Fibroblast of lung (primary cell): ENCODE measurements at places on chromosomes 2 and 18. TPM values are rescaled to one million over a fixed set of nuclear protein-coding genes. Genes with fewer than 3 reads are reported as not detected.

The KCNE4 gene
- 6.0 and 17.8 TPM in 2 replicates for polyA plus RNA-seq

The SLC8A1 gene
- polyA plus RNA-seq, result 16.0 and 17.4 TPM in 2 replicates

The ASXL3 gene
- polyA plus RNA-seq, result 0.06 and 0.16 TPM in 2 replicates

The SKOR2 gene
- polyA plus RNA-seq, result not detected in 2 replicates

The PPP4R1 gene
- polyA plus RNA-seq, result 83.5 and 92.6 TPM in 2 replicates

The LONRF2 gene
- 0.01 and 0.03 TPM in 2 replicates for polyA plus RNA-seq

The DOK6 gene
- 5.4 and 7.8 TPM in 2 replicates for polyA plus RNA-seq

The TYMS gene
- 45.4 and 152 TPM in 2 replicates for polyA plus RNA-seq

The ARHGEF4 gene
- polyA plus RNA-seq, result 0.05 and 0.66 TPM in 2 replicates

DNA sequence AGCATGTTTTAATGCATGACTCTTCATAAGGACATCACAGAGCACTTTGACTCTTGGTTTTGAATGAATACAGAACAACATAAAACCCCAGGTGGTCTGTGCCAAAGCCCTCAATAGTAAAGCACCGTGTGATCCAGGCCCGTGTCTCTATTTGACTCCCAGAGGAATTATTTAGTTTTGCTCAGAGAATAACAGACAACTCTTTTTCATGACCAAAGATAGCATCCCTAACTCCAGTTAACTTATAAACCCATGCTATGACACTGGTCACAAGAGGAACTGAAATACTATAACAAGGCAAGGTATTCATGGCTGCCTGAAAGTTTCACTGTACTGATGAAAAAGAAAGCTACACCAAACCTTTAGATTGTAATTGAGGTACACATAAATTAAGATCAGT, 128.4 kb downstream of the IKZF2 start:
- DNase-seq, result no peak
- no peaks in the 10 kb centered on the region for H3K36me3 ChIP-seq
- no peaks in the 10 kb centered on the region for H3K27me3 ChIP-seq
- H3K4me3 ChIP-seq, result no peak overlapping the region

- H3K27me3 ChIP-seq, result no peaks in the 10 kb centered on the region
- no peaks in the 10 kb centered on the region for H3K36me3 ChIP-seq
- H3K4me3 ChIP-seq, result peak overlapping the region; percentile 33
Measured at GRCh38 chr2:233250985-233251305, 528 bp upstream of the ATG16L1 start.

- no peaks in the 10 kb centered on the region for H3K36me3 ChIP-seq
- DNase-seq, result peak; percentile 83
- H3K4me1 ChIP-seq, result peaks cover 5% of the 10 kb centered on the region
- H3K27ac ChIP-seq, result peak overlapping the region; percentile 64
- H3K4me3 ChIP-seq, result peak overlapping the region; percentile 43
Measured at GRCh38 chr2:145007093-145007959, 487.4 kb upstream of the ZEB2 start.

DNA sequence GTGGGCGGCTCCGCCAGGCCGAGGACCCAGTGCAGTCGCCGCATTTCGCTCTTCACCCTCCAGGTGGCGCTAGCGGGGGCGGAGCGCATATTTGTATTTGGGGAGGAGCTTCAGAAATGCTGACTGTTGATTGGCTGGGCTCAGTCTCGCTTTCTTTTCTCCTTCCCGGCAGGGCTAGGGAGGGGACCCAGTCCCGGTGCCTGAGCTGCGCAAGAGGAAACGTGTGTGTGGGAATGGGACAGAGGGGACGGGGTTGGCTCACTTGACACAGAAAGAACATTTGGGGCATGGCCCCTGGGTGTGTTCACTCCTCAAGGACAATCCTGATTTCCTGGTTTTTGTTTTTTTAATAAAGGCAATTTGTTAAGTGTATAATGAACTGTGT, 20.3 kb upstream of the DNMT3A start:
- no peaks in the 10 kb centered on the region for H3K36me3 ChIP-seq
- peak overlapping the region; percentile 53 for H3K4me3 ChIP-seq
- no peaks in the 10 kb centered on the region for H3K27me3 ChIP-seq
- H3K4me1 ChIP-seq, result peaks cover 5% of the 10 kb centered on the region
- no peak overlapping the region for H3K27ac ChIP-seq

- no peaks in the 10 kb centered on the region for H3K4me1 ChIP-seq
- H3K4me3 ChIP-seq, result no peak overlapping the region
- no peaks in the 10 kb centered on the region for H3K27me3 ChIP-seq
- no peaks in the 10 kb centered on the region for H3K36me3 ChIP-seq
- no peak overlapping the region for H3K27ac ChIP-seq
Measured at GRCh38 chr2:176653479-176654443, 384.5 kb downstream of the MTX2 start.

- DNase-seq, result peak; percentile 24
- H3K27ac ChIP-seq, result no peak overlapping the region
- no peaks in the 10 kb centered on the region for H3K36me3 ChIP-seq
- no peaks in the 10 kb centered on the region for H3K4me1 ChIP-seq
- H3K27me3 ChIP-seq, result no peaks in the 10 kb centered on the region
Measured at GRCh38 chr18:55289775-55290174, 298.2 kb downstream of the TCF4 start.

DNA sequence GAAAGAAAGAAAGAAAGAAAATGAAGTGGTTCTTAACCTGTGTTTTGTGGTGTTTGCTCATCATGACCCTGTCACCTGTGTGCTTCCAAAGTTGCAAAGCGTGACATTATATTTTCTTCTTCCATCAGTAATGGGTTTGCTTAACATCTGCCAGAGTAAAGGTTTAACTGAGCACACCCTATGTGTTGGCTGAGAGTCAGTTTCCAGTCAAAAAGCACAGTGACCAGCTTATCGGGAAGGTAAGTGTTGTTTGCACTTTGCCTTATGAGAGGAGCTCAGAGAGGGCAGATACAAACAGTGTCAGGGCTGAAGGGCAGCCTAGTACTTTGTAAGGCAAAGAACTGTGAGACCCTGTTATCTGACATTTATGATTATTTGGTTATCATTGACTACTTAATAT, 406.2 kb upstream of the CWC22 start:
- DNase-seq, result no peak
- no peak overlapping the region for H3K4me3 ChIP-seq
- H3K36me3 ChIP-seq, result no peaks in the 10 kb centered on the region
- no peaks in the 10 kb centered on the region for H3K4me1 ChIP-seq
- no peaks in the 10 kb centered on the region for H3K27me3 ChIP-seq

GRCh38 chr2:49796266-49796665, 642.0 kb upstream of the FSHR start:
- no peaks in the 10 kb centered on the region for H3K4me1 ChIP-seq
- H3K36me3 ChIP-seq, result no peaks in the 10 kb centered on the region
- no peak for DNase-seq
- no peaks in the 10 kb centered on the region for H3K27me3 ChIP-seq
- no peak overlapping the region for H3K4me3 ChIP-seq

GRCh38 chr2:46535360-46535759, 56.0 kb downstream of the TMEM247 start:
- H3K36me3 ChIP-seq, result no peaks in the 10 kb centered on the region
- no peak overlapping the region for H3K4me3 ChIP-seq
- H3K27ac ChIP-seq, result no peak overlapping the region
- H3K4me1 ChIP-seq, result peaks cover 2% of the 10 kb centered on the region
- DNase-seq, result no peak
- no peaks in the 10 kb centered on the region for H3K27me3 ChIP-seq

DNA sequence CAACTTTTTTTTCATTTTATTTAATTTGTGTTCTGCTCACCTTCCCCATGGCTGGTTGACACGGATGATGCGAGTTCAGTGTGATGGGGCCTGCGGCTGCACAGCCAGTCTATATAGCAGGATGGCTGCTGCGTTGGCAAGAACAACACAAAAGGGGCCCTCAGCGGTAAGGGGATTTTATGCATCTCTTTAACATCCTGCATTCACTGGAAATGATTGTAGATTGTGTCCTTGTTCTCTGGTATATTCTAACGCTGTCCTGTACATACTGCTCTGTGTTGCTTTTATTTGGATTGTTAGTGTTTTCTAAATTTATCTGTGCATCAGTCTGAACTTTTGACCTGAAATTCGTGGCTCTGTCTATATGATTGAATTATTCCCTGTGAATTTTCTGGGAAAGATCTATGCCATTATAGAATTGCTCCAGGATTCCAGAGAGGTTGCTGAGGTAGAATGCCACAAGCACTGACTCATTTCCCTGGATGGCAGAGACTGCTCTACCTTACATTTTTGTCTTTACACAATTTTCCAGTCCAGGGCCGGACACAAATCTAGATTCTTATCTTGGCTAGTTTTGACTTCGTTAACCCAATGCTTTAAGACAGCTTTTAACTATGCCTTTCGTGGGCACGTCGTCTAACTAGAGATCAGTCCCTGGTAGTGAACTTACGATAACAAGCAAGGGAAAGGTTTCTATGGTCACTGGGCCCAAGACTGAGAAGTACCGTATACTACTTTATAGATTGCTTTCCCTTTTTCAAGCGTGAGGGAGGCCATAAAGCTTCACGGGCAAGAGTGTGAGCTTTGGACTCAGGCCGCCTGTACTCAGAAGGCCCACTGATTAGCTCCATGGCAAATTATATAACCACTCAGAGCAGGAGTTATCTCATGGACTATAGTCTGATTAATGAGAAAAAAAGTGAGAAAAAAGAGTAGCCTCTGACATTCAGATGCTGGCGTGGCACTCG, at the start of gene CRYGC:
Gene CRYGC (minus strand): TSS at position 85 of the 968 bp plus-strand sequence. CDS start 36 bp downstream, at position 49.
- no peak within 1 kb of the TSS for H3K27ac ChIP-seq
- no peak for DNase-seq

- no peaks in the 10 kb centered on the region for H3K36me3 ChIP-seq
- H3K4me3 ChIP-seq, result no peak overlapping the region
- no peak overlapping the region for H3K27ac ChIP-seq
- H3K4me1 ChIP-seq, result no peaks in the 10 kb centered on the region
Measured at GRCh38 chr2:130987519-130988425, 105.5 kb downstream of the FAM168B start.

- no peaks in the 10 kb centered on the region for H3K4me1 ChIP-seq
- H3K27ac ChIP-seq, result no peak overlapping the region
- no peaks in the 10 kb centered on the region for H3K27me3 ChIP-seq
- H3K4me3 ChIP-seq, result no peak overlapping the region
Measured at GRCh38 chr18:48683197-48683596, 144.4 kb downstream of the CTIF start.

DNA sequence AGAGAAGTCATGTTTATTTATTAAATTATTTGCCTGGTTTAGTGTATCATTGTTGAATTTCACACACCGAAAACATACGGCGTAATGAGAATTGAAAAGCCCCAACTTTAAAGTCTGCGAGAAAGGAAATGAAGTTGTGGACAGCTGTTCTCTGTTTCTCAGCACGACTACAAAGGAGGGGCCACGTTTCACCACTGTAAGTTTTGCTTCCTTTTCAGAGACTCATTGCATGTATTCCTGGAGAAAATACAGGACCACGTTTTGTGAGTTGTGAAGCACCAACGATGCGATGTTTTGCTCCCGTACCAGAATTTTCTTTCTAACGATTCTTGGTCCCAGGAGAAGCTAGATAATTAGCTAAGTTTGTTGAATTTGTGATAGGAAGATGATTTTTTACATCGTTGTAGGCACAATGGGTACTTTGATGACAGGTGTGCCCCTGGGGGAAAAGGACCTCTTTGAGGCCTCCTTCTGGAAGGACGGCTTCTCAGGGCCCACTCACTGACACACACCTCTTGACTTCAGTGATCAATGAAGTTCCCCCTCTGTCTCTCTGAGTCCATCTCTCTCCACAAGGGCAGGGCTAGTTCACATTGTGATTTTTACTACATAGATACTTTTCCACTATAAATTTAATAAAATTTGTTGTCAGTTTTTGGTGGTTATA, 23.7 kb upstream of the ACKR3 start:
- no peaks in the 10 kb centered on the region for H3K27me3 ChIP-seq
- H3K4me1 ChIP-seq, result no peaks in the 10 kb centered on the region
- H3K4me3 ChIP-seq, result no peak overlapping the region
- no peak for DNase-seq
- no peak overlapping the region for H3K27ac ChIP-seq
- no peaks in the 10 kb centered on the region for H3K36me3 ChIP-seq

GRCh38 chr2:84459944-84460429, 907 bp upstream of the SUCLG1 start:
- H3K4me3 ChIP-seq, result peak overlapping the region; percentile 89
- no peak for DNase-seq
- H3K4me1 ChIP-seq, result no peaks in the 10 kb centered on the region
- no peak overlapping the region for H3K27ac ChIP-seq

DNA sequence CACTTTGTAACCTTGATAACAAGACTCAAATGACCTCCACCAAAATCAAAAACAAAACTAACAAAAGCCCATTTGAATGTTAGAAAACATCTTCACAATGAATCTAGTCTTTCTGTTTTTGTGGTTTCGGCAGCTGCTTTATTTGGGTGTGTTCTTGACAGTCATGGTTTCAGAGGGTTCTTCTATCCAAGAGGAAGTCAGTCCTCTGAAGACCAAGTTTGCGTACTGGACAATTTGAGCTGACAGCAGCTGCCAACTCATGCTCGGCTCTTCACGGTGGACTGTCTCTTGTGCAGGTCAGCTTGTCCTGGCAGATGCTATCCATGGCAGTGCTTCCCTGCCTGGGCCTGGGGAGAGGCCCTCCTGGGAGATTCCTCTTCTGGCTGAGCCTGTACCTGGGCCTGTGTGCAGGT, 91.0 kb downstream of the TMEM17 start:
- H3K36me3 ChIP-seq, result no peaks in the 10 kb centered on the region
- H3K4me1 ChIP-seq, result peaks cover 6% of the 10 kb centered on the region

DNA sequence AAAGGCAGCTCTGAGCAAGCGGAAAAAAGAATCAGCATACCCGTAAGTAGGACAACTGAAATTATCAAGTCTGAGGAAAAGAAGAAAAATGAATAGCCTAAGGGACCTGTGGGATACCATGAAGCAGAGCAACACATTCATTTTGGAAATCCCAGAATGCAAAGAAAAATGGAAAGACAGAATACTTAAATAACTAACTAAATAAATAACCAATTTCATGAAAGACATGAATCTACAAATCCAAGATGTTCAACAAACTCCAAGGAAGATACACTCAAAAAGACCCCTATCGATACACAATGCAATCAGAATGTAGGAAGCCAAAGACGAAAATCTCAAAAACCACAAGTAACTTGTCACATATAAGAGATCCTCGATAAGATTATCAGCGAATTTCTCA, 117.0 kb downstream of the USP34 start:
- H3K4me1 ChIP-seq, result peaks cover 3% of the 10 kb centered on the region
- H3K27me3 ChIP-seq, result no peaks in the 10 kb centered on the region
- no peak overlapping the region for H3K4me3 ChIP-seq
- DNase-seq, result no peak

DNA sequence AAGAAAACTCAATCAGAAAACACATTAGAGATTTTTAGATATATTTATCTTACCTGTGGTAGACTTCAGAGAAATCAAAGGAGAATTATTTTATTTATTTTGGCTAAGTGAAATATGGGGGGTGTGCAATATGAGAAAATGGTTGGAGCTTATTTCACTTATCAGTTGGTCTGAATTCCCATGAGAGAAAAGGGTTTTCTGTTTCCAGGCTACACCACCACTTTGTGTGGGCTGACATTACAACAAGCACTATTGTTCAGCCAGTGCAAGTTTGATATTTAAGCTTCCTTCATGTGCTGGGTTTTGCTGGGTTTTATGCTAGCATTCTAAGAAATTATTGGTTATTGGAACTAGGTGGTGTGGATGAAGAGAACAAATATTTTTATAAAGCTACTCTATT, 33.5 kb downstream of the RMND5A start:
- no peak overlapping the region for H3K27ac ChIP-seq
- H3K36me3 ChIP-seq, result no peaks in the 10 kb centered on the region
- no peak overlapping the region for H3K4me3 ChIP-seq
- DNase-seq, result no peak
- H3K4me1 ChIP-seq, result no peaks in the 10 kb centered on the region
